ENCODE measurements at places on chromosomes 3 and 15.

DNA sequence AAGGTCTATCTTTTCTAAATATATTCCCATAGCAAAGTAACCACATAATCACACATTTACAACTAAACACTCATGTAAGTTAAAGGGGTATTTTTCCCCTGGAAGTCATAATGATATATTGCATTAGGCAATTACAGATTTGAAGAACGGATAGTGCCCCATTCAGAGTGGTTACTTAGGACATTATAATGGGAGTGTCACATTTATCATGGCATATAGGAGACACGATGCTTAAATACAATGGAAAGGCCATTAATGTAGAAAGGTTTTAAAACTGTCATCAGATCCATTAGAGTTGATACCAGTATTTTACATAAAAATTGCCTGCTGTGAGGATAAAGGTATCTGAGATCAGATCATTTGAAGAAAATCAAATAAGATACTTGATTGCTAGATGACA is 582.0 kb upstream of the SEMA6D start:
- no peak for DNase-seq

- DNase-seq, result peak; percentile 41
These were observed 124.7 kb upstream of the RAD18 start for GRCh38 chr3:9087831-9088413.

DNA sequence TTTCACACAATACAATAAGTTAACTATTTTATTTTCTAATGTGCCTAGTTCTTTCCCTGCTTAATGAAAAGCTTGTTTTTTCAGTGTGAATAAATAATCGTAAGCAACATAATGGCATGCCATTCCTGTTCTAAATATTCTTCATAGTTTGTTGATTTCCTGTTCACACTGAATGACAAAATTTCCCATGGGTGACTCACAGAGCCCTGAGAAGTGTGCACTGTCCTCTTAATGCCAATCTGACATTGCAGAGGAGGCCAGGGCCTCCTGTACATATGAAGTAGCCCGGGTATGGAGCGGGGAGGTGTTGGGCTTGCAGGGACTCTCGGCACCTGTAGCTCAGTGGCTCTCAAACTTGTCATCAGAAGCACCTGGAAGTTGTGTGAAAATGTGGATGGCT is 24.3 kb downstream of the CCR3 start:
- DNase-seq, result no peak

GRCh38 chr15:56124391-56124790 is 119.3 kb downstream of the RFX7 start:
- DNase-seq, result no peak

DNA sequence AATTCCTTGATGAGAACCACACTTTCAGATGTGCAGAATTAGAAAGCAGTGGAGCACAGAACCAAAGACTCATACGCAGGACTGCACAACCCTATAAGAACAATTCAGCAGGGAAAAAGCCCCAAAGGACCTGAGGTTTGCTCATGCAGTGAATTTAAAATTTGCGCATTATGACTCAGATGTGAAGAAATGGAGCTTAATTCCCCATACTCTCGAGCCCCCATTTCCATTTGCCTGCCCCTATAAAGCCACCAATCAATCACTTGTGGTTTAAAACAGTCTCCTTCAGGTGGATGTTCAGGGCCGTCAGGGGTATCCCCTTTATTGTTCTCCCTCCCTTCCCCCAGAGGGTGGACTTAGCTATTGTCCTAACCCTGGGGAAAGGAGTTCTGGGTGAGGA is 221.2 kb downstream of the IGSF11 start:
- no peak for DNase-seq

DNA sequence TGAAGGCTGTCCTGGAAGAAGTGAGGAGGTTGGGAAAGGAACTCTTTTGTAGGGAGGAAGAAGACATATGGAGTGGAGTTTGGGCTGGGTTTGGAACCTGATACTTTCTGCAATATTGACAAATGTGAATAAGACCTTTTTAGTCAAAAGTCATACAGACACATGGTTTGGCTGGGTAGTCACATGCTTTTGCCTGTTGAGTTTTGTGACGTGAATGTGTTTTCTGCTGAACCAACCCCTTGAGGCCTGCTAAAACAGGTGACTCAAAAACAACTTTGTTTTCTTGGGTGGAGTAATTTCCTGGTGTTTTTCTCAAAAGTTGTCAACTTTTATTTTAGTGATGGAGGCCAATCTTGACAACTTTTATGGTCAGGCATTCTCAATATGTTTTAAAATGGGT is 39.4 kb upstream of the CCR4 start:
- no peak for DNase-seq

DNA sequence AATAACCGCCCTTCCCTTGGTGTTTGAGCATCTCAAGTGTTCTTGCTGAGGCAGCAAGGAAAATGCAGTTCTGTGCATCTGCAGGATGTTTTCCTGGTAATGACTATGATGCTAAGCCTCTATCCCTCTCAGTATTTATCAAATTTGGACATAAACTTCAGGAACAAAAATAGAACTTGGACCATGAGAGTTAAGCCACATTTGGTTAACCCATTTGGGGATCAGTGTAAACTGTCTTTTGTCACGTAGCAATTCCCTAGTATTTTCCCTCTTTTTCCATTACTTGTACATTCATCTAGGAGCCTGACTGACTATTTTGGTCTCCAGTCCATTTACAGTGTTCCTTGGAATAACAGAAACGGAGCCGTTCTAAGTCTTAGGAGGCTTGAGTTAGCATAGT is 250.8 kb downstream of the RBMS3 start:
- no peak for DNase-seq

- DNase-seq, result no peak
These were observed 24.5 kb downstream of the NEDD4 start for GRCh38 chr15:55968923-55969322.

GRCh38 chr3:130276203-130276803 is 69.2 kb upstream of the COL6A5 start:
- no peak for DNase-seq

DNA sequence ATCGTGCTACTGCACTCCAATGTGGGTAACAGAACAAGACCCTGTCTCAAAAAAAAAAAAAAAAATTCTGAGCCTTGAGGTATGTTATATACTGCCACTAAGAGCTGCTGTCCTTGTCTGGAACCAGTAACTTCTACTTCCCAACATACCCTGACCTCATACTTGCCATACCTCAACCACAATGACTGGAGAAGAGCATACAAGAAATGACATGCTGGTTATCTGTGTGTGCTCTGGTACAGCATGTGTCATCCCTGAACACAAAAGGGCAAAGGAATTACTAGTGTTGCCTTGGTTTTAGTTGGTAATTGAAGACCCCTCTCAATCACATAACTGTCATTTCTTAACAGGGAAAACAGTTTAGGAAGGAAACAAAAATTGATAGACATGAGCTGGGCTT is 54.5 kb downstream of the MRPS25 start:
- DNase-seq, result no peak

GRCh38 chr3:177378168-177378567 is 180.9 kb upstream of the TBL1XR1 start:
- no peak for DNase-seq

GRCh38 chr3:107220538-107220937 is 156.7 kb upstream of the CCDC54 start:
- DNase-seq, result no peak

DNA sequence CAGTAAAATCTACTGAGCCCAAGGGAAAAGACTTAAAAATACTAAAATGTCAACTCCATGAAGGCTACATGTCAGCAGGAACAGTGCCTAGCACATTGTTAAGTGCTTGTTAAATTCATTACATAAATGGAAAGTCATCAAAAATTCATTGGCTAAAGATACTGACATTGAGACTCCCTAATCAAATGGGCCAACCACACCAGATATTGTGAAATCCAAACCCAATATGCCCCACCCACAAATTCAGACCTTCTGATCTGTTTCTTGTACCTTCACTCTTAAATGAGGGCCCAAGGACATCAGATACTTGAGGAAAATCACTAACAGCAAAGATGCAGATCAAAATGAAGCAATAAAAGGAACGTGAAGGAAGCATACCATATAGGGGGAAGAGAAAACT is 20.7 kb downstream of the MRPS22 start:
- DNase-seq, result no peak

- DNase-seq, result no peak
These were observed 83.6 kb downstream of the IGSF11 start for GRCh38 chr3:118951089-118951488.

- DNase-seq, result no peak
These were observed 85.8 kb downstream of the SLC49A4 start for GRCh38 chr3:122880624-122881023.

- DNase-seq, result no peak
These were observed 208.6 kb downstream of the NFKBIZ start for GRCh38 chr3:102057781-102058421.

DNA sequence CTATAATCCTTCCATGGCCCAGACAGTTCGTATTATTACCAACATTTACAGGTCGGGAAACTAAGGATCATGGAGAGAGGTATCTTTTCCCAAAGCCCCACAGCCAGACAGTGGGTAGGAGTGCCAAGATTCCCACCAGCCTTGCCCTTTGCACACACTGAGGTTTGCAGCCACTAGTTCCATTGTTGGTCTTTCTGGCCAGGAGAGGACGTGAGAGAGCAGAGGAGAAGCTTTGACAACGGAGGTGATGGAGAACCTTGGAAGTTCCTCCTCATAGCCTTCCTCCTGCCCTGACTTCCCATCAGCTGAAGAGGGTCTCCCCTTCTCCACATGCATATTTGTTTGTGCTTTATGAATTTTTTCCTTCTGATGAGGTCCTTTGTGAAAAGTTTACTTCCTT is 50.5 kb upstream of the PLCL2 start:
- no peak for DNase-seq

- no peak for DNase-seq
These were observed 287.6 kb upstream of the STT3B start for GRCh38 chr3:31244929-31245817.

- peak; percentile 42 for DNase-seq
These were observed 10.8 kb upstream of the VILL start for GRCh38 chr3:37979541-37980461.

- no peak for DNase-seq
These were observed 116.7 kb upstream of the MRPS22 start for GRCh38 chr3:139227165-139227564.

DNA sequence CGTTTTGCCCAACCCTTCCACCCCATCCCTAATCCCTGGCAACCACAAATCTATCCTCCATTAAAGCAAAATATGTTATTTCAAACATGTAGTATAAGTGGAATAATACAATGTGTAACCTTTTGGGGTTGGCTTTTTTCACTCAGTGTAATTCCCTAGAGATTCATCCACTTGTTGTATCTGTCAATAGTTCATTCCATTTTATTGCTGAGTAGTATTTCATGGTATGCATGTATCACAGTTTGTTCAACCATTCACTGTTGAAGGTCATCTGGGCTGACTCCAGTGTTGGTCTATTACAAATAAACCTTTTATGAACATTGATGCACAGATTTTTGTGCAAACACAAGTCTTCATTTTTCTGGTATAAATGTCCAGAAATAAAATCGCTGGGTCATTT is 38.8 kb downstream of the BSN start:
- DNase-seq, result no peak

GRCh38 chr3:69767571-69767970 is 28.3 kb downstream of the MITF start:
- DNase-seq, result no peak

DNA sequence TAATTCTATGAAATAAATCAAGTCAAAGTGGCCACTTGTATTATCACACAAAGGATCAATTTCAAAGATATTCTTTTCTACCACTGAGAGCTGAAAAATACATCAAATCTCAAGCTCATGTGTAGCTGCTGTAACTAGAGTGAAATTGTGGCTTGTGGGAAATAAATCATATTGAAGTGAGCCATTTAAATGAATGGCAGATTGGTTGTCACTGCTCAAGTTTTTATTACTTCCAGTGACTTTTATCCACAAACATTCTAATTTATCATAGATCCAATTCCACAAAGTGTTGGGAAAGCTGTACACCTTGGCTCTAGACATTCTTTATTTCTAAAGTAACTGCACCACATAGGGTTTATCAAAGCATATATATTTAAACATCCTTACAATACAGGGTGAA is 285.4 kb downstream of the CNTN3 start:
- no peak for DNase-seq

DNA sequence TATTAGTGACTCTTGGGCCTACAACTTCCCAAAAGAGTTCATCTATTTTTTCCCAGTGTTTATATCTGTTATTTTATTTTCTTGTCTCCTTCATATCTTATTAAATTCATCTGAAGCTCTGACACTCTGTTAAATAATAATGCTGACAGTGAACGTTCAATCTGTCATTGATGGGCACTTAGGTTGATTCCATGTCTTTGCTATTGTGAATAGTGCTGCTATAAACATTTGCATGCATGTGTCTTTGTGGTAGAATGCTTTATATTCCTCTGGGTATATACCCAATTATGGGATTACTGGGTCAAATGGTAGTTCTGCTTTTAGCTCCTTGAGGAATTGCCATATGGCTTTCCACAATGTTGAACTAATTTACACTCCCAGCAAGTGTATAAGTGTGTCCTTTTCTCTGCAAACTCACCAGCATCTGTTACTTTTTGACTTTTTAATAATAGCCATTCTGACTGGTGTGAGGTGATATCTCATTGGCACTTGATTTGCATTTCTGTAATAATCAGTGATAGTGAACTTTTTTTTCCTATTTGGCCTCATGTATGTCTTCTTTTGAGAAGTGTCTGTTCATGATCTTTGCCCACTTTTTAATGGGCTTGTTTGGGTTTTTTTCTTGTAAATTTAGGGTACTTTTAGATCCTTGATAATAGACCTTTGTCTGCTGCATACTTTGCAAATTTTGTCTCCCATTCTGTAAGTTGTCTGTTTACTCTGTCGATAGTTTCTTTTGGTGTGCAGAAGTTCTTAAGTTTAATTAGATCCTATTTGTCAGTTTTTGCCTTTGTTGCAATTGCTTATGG is 122.5 kb downstream of the LEKR1 start:
- no peak for DNase-seq

- peak; percentile 23 for DNase-seq
These were observed 9.2 kb upstream of the ITGA11 start for GRCh38 chr15:68441045-68441743.

GRCh38 chr15:40948706-40949473 is 4.4 kb upstream of the CHAC1 start:
- no peak for DNase-seq

GRCh38 chr15:38611228-38611627 is 46.6 kb upstream of the RASGRP1 start:
- DNase-seq, result no peak

DNA sequence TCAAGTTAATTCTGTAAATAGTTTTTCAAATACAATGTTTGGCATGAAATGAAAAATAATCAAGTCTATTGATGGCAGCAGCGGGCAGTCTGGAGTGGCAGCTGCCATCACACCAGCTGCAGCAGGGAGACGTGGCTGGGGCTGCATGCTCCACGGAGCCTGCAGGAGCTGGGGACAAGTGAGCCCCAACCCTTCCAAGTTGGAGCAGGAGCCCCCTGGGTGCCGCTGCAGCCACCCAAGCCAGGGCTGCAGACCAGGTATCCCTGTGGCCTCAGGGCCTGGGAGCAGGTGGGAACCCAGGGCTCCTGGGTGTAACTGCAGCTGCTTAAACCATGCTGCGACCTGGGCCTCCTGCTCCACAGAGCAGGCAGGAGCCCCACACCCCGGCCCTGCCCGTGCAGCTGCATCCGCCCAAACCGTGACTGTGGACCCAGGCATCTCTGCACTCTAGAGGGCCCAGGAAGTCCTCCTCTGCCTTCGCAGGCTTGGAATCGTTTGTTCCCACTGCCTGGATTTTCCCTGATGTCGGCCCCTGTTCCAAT is 257.4 kb downstream of the PLOD2 start:
- DNase-seq, result no peak

- no peak for DNase-seq
These were observed 18.9 kb upstream of the ANO10 start for GRCh38 chr3:43640681-43641080.
